ENCODE measurements at places on chromosomes 7 and 10.

- no peak for DNase-seq
These were observed 505.9 kb downstream of the TCERG1L start for GRCh38 chr10:130805635-130806030.

DNA sequence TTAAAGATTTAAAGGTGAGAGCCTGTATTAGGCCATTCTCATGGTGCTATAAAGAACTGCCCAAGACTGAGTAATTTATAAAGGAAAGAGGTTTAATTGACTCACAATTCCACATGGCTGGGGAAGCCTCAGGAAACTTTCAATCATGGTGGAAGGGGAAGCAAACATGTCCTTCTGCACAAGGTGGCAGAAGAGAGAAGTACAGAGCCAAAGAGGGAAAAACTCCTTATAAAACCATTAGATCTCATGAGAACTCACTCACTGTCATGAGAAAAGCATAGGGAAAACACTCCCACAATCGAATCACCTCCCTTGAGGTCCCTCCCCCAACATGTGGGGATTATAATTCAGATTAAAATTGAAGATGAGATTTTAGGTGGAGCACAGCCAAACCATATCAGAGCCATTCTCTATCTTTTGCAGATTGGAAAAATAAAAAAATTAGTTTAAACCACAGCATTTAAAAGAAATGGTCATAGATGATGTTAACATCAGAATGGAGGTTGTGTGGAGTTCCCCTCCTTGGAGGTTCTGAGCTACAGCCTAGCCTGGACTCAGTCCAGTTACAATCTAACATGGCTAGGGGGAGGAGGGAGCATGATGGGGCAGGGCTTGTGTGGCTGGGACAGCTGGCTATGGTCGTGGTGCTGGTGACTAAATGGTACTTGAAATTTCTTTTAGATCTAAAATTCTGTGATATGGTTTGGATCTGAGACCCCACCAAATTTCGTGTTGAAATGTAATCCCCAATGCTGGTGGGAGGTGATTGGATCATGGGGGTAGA lies 33.1 kb downstream of the GSTO2 start:
- no peak for DNase-seq

DNA sequence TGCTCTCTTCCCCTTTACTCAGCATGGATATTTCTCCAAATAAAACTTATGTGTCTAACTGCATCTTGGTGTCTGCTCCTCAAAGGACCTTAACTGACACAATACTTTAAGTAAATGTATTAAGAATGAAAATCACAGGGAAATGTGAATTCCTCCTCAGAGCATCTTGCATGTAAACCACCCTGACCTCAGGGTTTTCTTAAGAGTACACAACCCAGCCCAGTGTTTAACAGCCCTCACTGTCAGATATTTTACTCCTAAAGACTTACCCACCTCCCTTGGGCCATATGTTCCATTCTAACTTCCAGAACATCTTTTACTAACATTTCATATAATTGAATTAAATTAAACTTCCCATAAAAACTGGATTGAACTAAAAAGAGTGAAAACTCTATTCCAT lies 315.3 kb downstream of the HPSE2 start:
- DNase-seq, result no peak

DNA sequence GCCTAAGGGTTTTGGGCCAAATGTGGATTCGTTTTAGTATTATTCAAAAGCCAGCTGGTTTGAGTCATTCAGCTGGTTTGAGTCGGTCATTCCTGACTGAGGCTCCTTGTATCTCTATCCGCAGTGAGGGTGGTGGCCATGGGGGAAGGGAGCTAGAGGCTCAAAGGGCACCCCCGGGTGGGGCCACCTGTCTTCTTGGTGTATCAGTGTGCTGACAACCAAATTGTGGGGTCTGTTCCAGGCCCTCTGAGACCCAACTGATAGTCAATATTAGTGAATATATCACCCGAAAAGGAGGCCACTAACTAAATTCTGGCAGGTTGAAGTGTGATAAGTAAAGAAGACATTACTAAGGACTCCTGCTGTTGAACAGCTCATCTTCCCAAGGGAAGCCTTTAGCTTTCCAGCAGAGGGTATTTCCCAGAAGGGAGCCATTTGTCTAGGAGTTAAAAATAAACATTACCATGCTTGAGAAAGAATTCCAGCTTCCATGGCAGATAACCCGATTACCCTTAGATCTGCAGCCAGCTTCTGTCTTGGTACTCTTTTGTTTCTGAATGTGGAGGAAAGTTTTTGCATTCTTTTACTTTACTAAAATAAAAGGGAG lies 29.9 kb upstream of the DDX50 start:
- DNase-seq, result peak; percentile 85

- no peak for DNase-seq
These were observed 8.1 kb upstream of the CDCA7L start for GRCh38 chr7:21953781-21954180.

GRCh38 chr7:30969604-30969970 lies 5.8 kb downstream of the GHRHR start:
- DNase-seq, result no peak

- no peak for DNase-seq
These were observed 66.9 kb downstream of the SEMA3D start for GRCh38 chr7:85119934-85120333.

DNA sequence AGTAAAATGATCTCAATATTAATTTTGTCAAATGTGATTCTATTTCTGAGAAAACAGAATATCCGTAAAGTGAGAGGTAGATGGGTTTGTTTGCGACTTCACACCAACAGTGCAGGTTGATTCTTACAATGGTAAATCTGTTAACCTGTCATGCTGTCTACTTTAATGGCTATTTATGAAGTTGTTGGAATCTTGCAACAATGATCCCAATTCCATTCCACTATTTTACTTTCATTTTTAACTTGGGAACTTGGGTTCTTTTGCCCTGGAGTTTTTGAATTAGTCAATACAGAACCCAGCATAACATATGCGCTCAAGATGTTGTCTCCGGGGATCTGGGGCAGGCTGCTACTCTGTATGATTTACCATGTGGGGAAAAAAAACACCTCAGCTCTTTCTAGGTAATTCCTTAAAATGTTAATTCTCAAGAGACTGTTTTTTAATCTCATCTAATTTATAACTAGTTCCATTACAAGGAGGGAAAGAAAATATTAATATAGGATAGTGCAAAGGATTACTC lies 1.2 kb downstream of the LGI1 start:
- DNase-seq, result peak; percentile 20

DNA sequence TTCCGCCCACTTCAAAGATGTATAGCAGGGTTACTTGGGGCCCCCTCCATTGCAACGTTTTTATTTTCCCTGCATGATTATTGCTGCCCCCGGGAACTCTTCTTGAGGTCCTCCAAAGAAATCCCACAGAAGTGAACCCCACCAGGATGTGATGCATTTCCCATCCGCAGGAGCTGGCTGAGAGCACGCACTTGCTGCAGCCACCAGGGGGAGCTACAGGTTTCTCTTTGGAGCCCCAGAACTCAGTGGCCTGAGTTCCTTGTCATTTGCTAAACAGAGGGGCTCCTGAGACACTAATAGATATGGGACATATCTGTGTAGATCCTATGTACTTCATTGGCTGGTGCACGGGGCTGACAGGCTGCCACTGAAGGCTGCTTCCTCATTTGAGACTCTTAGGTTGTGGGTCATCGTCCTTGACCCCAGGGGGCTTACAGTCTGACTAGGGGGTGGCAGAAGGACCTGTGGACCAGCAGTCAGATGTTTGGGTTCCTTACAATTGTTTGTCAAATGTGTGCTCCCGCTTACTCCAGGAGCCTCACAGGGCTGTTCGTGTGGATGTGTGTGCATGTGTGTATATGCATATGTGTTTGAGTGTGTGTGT lies 52.3 kb upstream of the ENO4 start:
- DNase-seq, result peak; percentile 64

- DNase-seq, result no peak
These were observed 229.3 kb downstream of the DNAJB6 start for GRCh38 chr7:157565981-157566630.

- no peak for DNase-seq
These were observed 1.4 kb upstream of the ZYX start for GRCh38 chr7:143379611-143380259.

DNA sequence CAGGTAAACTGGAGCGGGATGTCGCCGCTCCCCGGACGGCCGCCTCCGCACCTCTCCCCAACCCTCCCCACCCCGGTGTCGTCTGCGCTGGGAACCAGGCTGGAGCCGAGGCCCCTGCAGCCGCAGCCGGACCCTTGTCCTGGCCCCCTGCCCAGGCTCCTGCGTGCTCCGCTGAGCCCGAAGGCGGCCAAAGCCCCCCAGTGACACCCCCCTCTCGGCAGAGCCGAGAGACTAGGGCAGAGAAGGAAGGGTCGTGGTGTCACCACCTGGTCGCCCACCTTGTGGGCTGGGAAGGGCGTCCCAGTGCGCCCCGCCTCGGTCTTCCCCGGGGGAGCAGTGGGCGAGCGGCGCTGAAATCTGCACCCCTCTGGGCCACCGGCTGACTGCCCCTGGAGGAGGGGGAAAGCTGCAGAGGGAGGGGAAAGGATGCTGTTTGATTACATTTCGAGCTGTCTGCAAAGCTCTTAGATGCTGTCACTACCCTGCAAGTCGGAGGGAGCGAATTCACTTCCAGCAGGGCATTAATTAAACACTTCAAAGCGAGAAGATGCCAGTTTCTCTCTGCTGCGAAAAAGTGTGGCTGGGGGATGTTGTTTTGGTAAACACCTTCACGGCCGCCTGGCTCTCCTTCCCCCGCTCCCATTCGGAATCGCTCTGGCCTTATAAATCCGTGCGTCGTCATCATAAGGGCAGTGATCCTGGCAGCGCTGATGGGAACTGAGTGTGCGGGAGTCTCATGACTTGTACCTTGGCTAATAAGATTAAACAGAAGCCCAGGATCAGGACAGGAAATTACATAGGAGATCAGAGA lies 622 bp downstream of the DYNC1I1 start:
- no peak for DNase-seq

DNA sequence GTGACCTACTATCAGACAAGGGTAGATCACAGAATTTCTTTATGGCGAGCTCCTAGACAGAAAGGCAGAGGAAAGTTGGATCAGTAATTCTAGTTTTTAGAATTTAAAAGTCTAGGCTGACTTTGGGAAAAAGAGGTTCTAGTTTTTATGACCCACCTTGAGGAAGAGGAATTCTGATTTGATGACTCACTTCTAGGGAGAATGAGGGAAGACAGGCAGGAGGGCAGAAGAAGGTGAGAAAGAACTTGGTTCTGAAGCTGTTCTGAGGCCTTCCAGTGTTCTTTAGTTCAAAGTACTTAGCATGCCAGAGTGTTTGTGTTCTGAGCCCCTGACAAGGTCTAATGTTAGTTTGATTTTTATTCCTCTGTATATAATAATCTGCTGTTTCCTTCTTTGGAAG lies 97.2 kb downstream of the PODXL start:
- peak; percentile 6 for DNase-seq

DNA sequence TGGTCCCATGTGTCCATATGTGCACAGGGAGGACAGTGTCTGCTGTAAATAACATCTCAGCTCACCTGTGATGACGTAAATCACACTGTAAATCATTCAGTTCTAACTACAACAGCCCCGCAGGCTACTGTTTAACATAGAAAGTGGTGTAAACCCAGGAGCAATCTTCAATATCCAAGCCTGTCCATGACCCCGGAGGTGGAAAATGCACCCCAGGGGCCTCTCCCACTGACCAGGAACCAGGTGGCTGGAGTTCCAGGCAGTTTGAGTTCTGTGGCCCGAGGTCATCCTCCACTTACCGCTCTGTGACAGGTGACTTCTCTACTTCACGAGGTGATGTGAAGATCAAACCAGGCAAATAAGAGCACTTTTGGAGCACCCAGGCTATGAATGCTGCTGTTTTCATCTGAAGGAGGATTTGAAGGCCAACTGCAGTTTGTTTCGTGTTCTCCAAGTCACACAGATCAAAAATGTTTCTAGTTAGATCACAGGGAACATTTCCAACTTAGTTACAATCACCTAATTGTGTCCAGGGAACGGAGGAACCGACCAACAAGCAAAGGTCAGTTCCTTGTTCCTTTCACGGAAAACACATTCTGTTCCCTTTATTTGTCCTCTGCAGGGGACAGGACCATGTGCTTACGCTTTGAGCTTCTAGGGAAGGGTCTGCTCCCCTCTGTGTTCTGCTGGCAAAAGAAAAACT lies 131.8 kb downstream of the WDR37 start:
- no peak for DNase-seq

DNA sequence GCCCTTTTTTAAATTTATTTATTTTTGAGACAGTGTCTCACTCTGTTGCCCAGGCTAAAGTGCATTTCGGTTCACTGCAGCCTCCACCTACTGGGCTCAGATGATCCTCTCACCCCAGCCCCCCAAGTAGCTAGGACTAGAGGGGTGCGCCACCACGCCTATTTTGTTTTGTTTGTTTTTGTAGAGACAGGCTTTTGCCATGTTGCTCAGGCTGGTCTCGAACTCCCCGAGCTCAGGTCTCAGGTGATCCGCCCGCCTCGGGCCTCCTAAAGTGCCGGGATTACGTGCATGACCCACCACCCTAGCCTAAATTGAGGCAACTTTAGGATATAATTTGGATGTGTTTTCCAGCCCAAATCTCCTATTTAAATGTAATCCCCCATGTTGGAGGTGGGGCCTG lies 805 bp downstream of the ZNF736 start:
- DNase-seq, result no peak

DNA sequence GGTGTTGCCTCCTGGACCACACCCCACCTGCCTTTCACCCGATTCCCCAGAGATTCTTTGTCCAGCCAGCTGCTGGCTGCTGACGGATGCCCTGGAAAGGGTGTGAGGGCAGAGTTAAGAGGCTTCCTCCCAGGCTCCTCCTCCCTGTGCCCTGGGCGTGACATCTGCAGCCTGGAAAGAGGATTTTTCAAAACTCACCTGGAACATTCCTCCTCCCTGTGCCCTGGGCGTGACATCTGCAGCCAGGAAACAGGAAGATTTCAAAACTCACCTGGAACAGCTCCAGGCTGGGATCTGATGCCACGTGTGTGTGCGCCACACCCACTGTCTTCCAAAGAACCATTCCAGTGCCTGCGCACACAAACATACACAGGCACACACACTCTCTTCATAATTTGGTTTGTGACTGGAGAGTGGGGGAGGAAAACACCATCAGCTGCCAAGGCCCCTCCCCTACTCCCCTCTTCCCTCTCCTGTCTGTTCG lies 5.2 kb downstream of the MARVELD1 start:
- no peak for DNase-seq

- no peak for DNase-seq
These were observed 8.9 kb downstream of the VSTM4 start for GRCh38 chr10:49106451-49106850.

DNA sequence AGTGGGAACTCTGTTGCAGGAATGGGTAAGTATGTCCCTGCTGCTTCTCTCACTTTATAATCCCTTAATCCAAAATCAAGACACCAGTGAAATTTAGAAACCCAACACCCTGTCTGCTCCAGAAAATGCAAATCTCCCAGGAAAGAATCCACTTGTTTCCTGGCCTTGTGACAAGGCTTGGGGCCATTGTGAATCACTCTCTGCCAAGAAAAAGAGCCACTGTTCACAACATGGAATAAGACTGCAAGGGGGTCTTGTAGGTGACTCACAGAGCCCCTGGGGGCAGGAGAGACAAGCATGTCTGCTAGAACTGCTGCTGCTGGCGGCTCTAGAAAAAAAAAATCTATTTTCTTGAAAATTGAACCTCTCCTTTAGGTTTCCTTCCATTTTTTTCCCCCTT lies 191.2 kb downstream of the SORCS1 start:
- no peak for DNase-seq

Measured in fibroblast of skin of back (primary cell).